Aorta (tissue), 5 donors: ENCODE measurements at places on chromosomes 13 and 19. TPM values are rescaled to one million over a fixed set of nuclear protein-coding genes. Genes with fewer than 3 reads are reported as not detected.

MATK gene
- 1.9 TPM for total RNA-seq

ZNF616 gene
- 11.0 TPM for total RNA-seq

DNA sequence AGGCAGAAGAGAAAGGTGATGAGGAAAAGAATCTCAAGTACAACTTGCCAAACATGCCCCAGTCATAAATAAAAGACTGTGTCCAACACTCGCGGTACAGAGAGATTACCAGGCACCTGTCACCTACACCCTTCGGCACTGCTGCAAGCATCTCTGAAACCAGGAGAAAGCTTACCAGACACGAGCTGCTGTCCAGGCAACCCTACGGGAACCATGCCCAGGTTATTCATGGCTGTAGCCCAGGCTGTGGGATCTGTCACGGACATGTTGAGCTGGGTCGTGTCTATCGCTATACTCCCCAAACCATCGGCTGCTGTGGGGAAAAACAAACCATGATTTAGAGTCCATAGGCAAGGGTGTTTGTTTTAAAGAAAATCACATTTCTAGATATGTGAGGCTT, 375.0 kb downstream of the ENOX1 start:
- no peaks in the 10 kb centered on the region for H3K36me3 ChIP-seq
- H3K27me3 ChIP-seq, result no peaks in the 10 kb centered on the region
- H3K4me1 ChIP-seq, result no peaks in the 10 kb centered on the region
- DNase-seq, result no peak
- no peak overlapping the region for H3K4me3 ChIP-seq

DNA sequence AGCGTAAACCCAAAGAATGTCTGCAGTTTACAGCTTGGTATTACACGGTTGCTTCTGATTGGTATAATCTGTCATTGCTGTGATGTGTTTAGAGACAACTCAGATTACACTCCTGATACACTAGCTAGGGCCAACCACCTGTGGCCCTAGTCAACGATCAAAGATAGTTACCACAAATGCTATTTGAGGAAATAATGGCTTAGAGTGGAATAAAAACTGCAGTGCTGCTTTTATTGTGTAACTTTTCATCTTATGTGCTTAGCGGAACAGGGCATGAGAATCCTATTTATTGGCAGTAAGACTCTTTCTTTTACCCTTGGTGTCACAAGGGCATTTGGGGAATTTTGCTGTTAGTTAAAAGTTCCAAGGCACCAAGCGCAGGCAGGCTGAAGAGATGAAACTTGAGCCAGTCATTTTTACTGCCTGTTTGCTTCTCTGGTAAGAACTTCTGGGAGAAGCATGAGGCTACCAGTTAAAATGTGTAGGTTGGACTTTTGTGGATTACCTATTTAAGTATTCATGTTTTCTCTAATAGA, 363.3 kb downstream of the KCNRG start:
- H3K27ac ChIP-seq, result no peak overlapping the region
- no peaks in the 10 kb centered on the region for H3K4me1 ChIP-seq
- H3K27me3 ChIP-seq, result no peaks in the 10 kb centered on the region
- no peaks in the 10 kb centered on the region for H3K36me3 ChIP-seq
- H3K4me3 ChIP-seq, result no peak overlapping the region
- no peak for DNase-seq

DNA sequence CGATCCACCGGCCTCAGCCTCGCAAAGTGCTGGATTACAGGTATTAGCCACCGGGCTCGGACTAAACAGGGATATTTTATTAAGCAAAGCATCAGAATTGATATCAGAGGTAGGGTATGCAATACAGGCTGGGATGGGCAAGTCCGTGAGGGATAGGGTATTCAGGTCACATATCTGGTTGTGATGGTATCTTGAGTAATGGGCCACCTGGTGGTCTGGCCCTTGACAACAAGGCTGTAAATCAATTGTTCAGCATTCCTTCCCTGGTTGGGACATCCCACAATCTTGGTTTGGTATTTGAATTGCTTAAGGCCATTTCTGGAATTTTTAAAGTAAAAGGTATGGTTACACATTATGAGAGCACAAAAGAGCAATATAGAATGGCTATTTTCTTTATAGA, 1588.0 kb downstream of the SLITRK1 start:
- no peak overlapping the region for H3K4me3 ChIP-seq
- H3K36me3 ChIP-seq, result no peaks in the 10 kb centered on the region
- DNase-seq, result no peak
- no peaks in the 10 kb centered on the region for H3K27me3 ChIP-seq
- no peaks in the 10 kb centered on the region for H3K4me1 ChIP-seq

DNA sequence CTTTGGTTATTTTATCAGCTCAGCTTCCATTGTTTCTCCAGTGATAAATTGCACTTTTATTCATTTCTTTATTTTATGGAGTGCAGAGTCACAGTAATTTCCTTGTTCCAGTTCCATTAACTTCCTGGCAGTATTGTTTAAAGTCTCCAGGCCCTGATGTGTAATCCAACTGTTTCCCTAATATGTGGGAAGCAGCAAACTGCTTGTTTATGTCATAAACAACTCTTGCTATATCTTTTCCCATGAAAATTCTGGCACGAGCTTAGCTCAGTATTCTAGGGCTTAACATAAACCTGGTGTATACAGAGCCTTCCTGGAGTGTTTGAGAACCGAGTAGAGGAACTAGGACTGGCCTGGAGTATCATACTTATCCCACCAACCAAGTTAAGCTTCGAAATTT, 83.5 kb upstream of the ARGLU1 start:
- H3K4me3 ChIP-seq, result no peak overlapping the region
- H3K27ac ChIP-seq, result no peak overlapping the region
- H3K4me1 ChIP-seq, result no peaks in the 10 kb centered on the region
- H3K27me3 ChIP-seq, result no peaks in the 10 kb centered on the region
- H3K36me3 ChIP-seq, result no peaks in the 10 kb centered on the region

GRCh38 chr19:3761382-3762129, at the start of gene APBA3:
APBA3 (minus strand) TSS chr19:3761692; CDS start chr19:3760264, 1,428 bp downstream.
- peak within 1 kb of the TSS; percentile 73 for H3K27ac ChIP-seq
- H3K36me3 ChIP-seq, result no peaks in the 10 kb centered on the region
- DNase-seq, result peak; percentile 98
- peak within 1 kb of the TSS; percentile 64 for H3K4me3 ChIP-seq

DNA sequence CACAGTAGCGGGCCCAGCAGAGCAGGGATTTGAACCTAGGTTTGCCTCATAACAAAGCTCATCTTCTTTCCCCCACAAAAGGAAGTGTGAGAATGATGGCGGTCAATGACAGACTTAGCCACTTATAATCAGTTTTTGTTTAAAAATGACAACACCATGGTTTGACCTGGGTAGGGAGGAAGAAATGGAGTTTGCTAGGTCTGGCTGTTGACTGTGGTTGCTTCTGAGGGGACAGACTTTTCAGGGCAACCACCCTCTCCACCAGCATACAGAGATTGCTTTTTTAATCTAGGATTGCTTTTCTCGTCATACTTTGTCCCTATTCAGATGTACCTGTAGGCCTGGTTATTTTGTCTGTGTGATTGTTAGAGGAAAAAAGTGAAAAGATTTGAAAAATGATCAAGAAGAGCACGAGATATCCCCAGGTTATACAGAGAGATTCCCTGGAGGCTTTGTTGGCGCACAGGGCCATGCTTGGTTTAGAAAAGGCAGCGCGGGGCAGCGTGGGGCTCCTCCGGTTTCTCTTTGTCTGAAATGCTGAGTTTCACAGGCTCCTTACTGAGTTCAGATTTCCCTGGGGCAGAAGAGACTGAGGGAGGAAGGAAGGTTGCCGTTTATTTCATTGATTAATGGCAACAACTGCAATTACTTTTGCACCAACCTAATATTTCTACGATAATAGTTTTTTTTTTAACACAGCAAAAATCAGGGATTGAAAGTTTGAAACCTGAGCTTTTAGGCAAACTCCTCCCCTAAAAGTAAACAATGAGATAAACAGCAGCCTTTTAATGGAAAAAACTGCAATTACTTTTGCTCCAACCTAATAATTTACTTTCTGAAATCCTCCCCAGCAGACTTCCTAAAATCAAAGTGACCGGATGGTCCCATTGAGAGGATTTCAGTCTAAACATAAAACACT, 97.0 kb upstream of the RNF113B start:
- DNase-seq, result no peak
- H3K36me3 ChIP-seq, result no peaks in the 10 kb centered on the region
- H3K4me3 ChIP-seq, result no peak overlapping the region

- no peaks in the 10 kb centered on the region for H3K36me3 ChIP-seq
- H3K4me3 ChIP-seq, result no peak overlapping the region
- no peak for DNase-seq
- H3K4me1 ChIP-seq, result no peaks in the 10 kb centered on the region
- no peaks in the 10 kb centered on the region for H3K27me3 ChIP-seq
Observed at GRCh38 chr13:67421475-67421874, 191.3 kb upstream of the PCDH9 start.

TSSK6 gene
- 0.84 TPM for total RNA-seq

- no peaks in the 10 kb centered on the region for H3K4me1 ChIP-seq
- DNase-seq, result no peak
- H3K27ac ChIP-seq, result no peak overlapping the region
- H3K4me3 ChIP-seq, result no peak overlapping the region
- H3K27me3 ChIP-seq, result no peaks in the 10 kb centered on the region
Observed at GRCh38 chr13:70088926-70089325, 18.7 kb upstream of the ATXN8OS start.

GRCh38 chr13:92403606-92404005, 823.0 kb upstream of the GPC6 start:
- no peak overlapping the region for H3K27ac ChIP-seq
- H3K4me3 ChIP-seq, result no peak overlapping the region
- H3K27me3 ChIP-seq, result no peaks in the 10 kb centered on the region
- no peaks in the 10 kb centered on the region for H3K36me3 ChIP-seq
- no peak for DNase-seq
- H3K4me1 ChIP-seq, result no peaks in the 10 kb centered on the region

CAPN12 gene
- 2.8 TPM for total RNA-seq

DNA sequence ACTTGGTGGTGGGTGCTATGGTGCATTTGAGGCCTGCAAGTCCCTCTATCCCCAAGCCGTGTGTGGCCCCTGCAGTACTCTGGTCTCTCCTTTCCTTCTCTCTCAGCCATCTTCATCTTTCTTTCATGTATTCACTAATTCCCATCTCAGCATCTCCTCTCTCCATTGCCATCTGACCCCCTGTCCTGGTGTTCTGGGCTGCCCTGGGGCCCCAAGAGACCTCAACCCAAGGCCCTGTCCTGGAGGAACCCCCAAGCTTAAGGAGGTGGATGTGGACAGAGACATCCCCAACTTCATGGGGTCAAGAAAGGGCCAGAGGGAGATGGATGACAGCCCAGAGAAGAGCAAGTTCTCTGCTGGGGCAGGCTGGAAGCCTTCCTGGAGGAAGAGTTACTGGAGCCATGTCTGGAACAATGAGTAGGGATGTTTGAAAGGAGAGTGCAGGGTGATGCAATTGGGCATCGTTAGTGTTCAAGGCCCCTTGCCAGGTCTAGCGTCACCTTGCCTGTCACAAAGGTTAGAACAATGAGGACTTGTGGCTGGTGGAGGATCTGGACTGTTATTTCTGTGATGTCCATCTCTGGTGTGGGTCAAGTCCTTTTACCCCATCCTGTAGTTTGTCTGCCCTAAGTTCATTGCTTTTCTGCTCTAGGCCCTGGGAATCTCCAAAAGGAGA, 3.5 kb downstream of the CYP4F3 start:
- H3K27me3 ChIP-seq, result peaks cover 2% of the 10 kb centered on the region
- H3K36me3 ChIP-seq, result no peaks in the 10 kb centered on the region
- no peaks in the 10 kb centered on the region for H3K4me1 ChIP-seq
- H3K4me3 ChIP-seq, result no peak overlapping the region
- no peak for DNase-seq
- H3K27ac ChIP-seq, result no peak overlapping the region

DNA sequence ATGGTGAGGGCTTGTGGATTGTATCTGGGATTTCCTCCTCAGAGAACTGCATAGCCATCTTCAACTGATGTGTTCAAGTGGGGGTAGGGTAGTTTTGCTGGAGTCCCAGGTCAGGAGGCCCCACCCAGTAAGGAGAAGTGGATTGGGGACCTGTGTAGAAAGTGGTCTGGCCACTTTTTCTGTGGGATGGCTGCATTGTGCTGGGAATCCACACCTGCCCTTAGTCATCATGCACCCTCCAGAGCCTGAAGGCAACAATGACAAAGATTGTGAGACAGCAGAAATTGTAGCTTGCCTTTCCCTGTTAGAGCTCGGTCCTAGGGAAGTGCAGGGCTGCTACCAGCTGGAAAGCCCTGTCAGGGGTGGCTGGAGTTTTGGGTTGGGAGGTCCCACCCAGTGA, 255.4 kb downstream of the NDFIP2 start:
- no peaks in the 10 kb centered on the region for H3K4me1 ChIP-seq
- no peak overlapping the region for H3K27ac ChIP-seq
- no peaks in the 10 kb centered on the region for H3K27me3 ChIP-seq
- H3K4me3 ChIP-seq, result no peak overlapping the region

GRCh38 chr13:60893801-60894200, 496.8 kb downstream of the TDRD3 start:
- H3K4me3 ChIP-seq, result no peak overlapping the region
- DNase-seq, result no peak
- H3K36me3 ChIP-seq, result no peaks in the 10 kb centered on the region
- no peaks in the 10 kb centered on the region for H3K4me1 ChIP-seq
- H3K27me3 ChIP-seq, result no peaks in the 10 kb centered on the region

DNA sequence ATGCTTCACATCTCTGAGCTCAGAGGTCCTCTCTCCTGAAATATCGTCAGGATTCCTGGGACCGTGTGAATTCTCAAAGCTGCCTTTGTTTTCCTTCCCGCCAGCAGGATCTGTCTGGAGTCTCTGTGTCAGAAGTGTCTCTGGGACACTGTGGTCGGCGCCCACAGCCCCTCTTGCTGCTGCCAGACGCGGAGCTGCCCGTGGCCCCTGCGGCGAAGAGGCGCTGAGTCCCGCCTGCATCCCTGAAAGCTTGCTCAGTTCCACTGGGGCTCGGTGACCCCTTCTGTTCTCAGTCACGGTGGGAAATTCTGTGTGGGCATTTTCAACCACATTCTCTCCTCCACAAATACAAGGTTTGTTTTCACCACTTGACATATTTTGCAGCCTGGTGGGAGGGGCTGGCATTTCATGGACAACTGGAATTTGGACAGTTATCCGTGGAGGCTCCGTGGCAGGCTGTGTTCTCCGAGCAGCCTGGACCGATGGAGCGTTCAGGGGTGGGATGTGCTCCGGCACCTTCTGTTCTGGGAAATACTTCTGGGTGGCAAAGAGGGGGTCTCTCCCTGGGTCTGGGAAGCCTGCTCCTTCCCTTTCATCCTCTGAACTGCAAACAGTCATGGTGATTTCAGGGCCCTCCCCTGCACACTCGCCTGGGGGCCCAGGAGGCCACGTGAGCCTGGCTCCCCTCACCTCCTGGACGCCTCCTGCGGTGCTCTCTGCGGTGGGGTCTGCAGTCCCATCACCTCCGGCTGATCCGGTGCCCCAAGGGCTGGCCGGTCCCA, 42.6 kb upstream of the GRTP1 start:
- H3K36me3 ChIP-seq, result no peaks in the 10 kb centered on the region
- DNase-seq, result peak; percentile 39
- no peak overlapping the region for H3K27ac ChIP-seq
- H3K4me1 ChIP-seq, result peaks cover 1% of the 10 kb centered on the region
- no peaks in the 10 kb centered on the region for H3K27me3 ChIP-seq

- no peak for DNase-seq
- no peak overlapping the region for H3K4me3 ChIP-seq
Observed at GRCh38 chr13:39862900-39863299, 207.4 kb downstream of the COG6 start.

- DNase-seq, result peak; percentile 60
- no peaks in the 10 kb centered on the region for H3K36me3 ChIP-seq
- H3K27ac ChIP-seq, result no peak overlapping the region
- no peaks in the 10 kb centered on the region for H3K27me3 ChIP-seq
- no peaks in the 10 kb centered on the region for H3K4me1 ChIP-seq
Observed at GRCh38 chr19:33622505-33622808, 704 bp downstream of the CHST8 start.
